ENCODE measurements at places on chromosomes 16 and 17.

GRCh38 chr16:4994719-4995434 is 36.7 kb downstream of the SEC14L5 start:
- no peak for DNase-seq

- no peak for DNase-seq
Observed at GRCh38 chr16:75382611-75383010, 50.7 kb downstream of the CFDP1 start.

DNA sequence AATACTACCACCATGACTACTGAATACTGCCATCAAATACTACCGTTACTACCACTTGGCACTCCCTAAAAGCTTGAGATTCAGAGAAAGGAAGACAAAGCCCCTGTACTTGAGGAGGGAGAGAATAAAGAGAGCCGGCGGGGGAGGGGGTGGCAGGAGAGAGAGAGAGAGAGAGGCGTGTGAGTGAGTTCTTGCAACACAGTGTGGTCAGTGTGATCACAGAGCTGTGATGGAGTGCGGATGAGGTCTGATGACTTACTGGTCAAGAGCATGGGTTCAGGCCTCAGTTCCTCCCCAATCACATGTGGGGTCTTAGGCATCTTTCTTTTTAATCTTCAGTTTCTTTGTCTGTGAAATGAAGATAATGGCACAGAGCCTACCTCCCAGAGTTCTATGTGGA is 19.2 kb downstream of the PRKCB start:
- DNase-seq: no peak

DNA sequence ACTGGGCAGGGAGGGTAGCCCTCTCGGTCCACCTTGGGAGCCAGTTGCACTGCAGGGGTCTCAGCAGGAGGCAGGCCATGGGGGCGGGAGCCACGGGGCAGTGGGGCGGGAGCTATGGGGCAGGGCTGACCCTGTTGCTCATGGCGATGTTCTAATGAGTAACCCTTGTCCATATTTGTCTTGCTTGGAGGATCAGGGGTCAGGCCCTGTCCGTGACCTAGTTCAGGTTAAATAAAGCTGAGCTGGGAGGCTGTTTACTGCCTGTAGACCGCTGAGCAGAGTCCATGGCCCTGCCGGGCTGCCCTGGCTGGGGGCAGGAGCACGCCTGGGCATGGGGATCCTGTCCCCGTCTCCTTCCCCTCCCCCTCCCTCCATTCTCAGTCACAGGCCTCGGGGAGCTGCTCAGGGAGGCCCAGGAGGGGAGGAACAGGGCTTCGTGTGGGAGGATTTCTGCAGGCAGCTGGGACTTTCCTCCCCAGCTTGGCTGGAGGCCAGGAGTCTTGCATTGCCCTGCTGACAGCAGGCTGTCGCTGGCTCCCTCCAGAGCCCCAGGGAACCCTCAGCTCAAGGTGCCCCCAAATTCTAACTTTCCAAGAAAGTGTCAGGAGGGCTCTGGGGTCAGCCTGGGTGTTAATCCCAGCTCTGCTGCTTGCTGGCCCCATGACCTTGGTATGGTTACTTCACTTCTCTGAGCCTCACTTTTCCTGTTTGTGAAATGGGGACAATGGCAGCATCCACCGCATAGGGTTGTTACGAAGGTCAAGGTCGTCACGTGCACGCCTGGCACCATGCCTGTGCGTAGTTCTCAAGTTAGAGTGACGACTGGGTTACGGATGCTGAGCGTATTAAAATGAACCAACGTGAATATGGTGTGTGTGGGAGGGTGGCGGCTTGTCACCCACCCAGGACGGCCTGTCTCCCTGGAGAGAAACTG is 6.1 kb upstream of the SERPINF2 start:
- peak; percentile 70 for DNase-seq

DNA sequence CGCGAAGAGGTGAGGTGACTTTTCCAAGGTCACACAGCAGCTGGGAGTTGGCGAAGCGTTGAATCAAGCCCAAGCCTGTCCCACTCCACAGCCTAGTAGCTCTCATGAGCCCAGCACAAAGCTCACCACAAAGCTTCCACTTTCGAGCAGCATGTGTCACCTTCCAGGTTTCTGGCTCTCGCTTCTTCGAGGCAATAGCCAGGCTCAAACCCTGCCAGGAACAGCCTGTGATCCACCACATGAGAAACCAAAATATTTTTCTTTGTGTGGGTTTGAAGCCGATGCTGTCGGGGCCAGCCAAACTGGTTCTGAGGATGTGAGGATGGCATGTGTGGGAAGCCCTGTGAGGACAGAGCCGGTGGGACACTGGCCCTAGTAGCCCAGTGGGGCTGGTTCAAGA is 68.1 kb downstream of the COG7 start:
- DNase-seq: no peak

- no peak for DNase-seq
Observed at GRCh38 chr16:17468611-17469010, 2.1 kb downstream of the XYLT1 start.

- DNase-seq: no peak
Observed at GRCh38 chr17:2957631-2958286, 105.6 kb downstream of the OR1D5 start.

DNA sequence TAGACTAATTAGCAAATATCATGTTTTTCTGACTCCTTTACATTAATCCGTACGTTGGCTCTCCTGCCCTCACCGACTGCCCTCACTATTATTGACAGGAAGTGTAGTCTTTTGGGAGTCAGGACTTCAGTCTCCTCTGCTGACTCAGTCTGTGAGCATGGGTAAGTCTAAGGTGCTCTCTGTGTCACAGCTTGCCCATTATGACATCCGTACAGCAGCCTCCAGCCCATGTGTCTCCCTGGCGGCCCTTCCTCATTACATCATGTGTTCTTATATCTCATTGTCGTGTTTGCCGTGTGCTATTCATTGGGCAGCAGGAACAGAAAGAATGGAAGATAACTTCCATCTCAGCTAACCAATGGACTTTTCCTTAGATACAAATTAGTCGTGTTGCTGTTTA is 77.5 kb downstream of the MRTFB start:
- DNase-seq: no peak

- DNase-seq: no peak
Observed at GRCh38 chr16:11066261-11066870, 122.0 kb downstream of the CLEC16A start.

DNA sequence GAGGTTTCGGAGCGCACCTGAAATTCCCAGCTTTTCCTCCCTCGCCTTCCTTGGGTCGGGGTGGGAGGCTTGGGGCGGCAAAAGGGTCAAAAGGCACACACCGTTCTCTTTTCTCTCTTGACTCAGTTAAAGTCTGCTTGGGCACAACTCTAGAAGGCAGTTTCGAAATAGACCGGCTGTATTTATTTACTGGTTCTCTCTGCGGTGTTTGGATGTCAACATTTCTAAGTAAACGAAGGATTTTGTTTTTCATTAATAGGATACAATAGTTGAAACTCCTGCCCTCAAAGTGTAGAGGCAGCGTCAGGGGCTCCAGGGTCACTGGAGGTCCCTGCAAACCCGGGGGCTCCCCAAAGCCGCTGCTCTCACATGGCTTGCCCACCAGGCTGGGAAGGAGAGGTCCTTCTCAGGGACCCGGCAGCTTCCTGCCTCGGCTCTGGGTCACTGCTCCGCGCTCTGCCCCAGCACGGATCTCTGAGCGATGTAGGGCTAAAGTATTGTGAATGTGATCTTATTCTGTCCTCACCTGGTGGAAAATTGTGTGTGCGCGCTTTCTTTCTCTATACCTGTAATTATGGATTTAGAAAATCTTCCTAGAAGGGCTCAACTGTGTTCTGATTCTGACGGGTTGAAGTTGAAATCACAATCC is 952 bp downstream of the BMERB1 start:
- DNase-seq: peak; percentile 63

DNA sequence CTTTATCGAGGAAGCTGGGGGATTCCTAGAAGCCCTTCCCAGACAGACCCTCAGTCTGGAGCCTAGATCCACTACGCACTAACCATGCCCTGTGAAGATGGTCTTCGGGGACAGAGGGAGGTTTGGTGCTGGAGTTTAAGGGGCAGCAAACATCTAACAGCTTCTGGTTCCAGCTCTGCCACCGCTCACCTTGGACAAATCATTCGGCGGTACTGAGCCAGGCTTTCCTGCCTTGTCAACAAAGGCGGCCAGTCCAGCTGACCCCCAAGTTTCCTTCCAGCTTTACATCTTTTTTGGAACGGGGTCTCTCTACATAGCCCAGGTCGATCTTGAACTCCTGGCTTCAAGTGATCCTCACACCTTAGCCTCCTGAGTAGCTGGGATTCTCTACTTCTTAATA is 369 bp upstream of the GJD3 start:
- no peak for DNase-seq

GRCh38 chr16:78900044-78900811 is 700.3 kb downstream of the MAF start:
- DNase-seq: no peak

GRCh38 chr16:30858829-30859423 is 35.0 kb downstream of the BCL7C start:
- DNase-seq: no peak

DNA sequence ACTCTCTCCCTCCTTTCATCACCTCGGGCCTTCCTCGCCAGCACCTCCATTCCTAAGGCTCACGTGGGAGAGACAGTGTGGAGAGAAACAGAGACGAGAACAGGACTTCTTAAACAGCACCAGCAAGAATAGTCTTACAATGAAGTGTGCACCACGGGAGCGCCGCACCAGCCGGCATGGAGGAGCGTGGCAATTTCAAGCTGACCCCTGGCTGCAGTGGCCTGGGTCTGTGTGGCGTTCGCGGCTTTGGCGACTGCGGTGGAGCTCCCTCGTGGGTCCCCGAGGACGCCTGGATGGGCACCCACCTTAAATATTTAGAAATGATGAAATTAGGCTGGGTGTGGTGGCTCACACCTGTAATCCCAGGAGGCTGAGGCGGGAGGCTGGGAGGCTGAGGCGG is 20.5 kb upstream of the MED9 start:
- DNase-seq: no peak

GRCh38 chr16:86051368-86052114 is 152.6 kb downstream of the IRF8 start:
- no peak for DNase-seq

DNA sequence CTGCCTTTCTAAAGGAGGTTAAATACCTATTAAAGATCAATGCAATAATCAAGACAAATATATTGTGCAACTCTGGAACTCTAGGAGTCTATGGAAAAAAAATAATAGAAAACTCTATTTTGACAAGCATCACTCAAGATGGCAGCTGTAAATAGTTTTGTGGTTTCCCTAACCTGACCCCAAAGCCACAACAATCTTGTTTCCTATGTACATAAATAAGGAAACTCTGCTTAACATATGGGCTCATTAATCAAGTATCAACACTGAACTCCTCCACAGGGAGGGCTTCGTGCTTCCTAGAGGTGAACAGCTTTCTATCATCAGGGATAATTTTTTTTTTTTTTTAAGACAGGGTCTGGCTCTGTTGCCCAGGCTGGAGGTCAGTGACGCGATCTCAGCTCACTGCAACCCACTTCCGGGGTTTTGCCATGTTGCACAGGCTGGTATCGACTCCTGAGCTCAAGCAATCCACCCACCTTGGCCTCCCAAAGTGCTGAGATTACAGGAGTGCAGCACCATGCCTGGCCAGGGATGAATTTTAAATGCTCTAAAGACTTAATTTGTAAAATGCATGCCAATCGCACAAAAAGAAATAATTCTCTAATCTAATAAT is 42.5 kb downstream of the ARHGAP17 start:
- peak; percentile 73 for DNase-seq

- no peak for DNase-seq
Observed at GRCh38 chr17:79049821-79050220, 24.8 kb upstream of the ENGASE start.

- DNase-seq: no peak
Observed at GRCh38 chr17:69325518-69326376, 1.2 kb downstream of the ABCA5 start.

DNA sequence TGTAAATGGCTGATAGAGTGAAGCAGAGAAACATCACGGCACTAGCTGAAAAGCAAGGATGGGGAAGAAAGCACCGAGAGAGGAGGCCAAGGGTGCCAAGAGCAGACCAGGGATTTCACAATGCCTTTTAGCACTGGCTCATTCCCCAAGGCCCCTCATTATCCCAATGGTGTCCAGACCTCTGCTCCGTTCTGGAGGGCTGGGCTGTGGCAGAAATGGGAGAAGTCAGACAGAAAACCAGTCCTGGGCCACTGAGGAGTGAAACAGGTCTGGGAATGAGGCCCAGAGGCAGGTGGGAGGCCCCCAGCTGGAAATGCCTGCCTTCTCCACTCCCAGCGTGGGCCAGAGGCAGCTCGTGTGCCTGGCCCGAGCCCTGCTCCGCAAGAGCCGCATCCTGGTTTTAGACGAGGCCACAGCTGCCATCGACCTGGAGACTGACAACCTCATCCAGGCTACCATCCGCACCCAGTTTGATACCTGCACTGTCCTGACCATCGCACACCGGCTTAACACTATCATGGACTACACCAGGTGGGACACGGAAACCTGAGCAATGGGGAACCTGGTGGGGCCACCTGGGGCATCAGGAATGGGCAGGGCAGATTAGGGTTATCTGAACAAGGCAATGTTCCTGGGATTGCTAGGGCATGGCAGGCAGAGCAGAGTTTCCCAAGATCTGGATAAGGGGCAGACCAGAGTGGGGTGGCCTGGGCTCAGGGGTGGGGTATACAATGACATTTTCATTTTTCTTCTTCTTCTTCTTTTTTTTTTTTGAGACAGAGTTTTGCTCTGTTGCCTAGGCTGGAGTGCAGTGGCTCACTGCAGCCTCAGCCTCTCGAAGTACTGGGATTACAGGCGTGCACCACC is 20.3 kb downstream of the ANKRD40 start:
- DNase-seq: no peak

- DNase-seq: no peak
Observed at GRCh38 chr16:70359552-70359951, 12.8 kb downstream of the DDX19A start.

DNA sequence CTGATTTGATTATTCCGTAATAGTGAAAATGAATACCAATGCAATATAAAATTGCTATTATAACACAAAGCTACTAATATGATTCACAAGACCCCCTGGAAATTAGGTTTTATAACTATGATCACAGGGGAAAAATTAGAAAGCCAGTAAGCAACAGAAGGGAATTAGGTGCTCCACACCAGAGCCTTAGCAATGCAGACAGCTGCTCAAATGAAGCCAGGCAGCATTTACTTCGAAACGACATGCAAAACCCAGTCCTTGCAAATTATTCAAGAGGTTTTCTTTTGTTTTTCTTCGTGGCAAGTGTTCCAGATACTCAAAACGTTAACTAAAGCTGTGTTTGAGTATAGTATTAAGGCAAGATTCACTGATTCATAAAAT is 47.9 kb downstream of the TOX3 start:
- no peak for DNase-seq

GRCh38 chr16:75109732-75110243 is 6.8 kb downstream of the LDHD start:
- no peak for DNase-seq

GRCh38 chr17:19769946-19770652 is 22.0 kb upstream of the ALDH3A1 start:
- peak; percentile 50 for DNase-seq

DNA sequence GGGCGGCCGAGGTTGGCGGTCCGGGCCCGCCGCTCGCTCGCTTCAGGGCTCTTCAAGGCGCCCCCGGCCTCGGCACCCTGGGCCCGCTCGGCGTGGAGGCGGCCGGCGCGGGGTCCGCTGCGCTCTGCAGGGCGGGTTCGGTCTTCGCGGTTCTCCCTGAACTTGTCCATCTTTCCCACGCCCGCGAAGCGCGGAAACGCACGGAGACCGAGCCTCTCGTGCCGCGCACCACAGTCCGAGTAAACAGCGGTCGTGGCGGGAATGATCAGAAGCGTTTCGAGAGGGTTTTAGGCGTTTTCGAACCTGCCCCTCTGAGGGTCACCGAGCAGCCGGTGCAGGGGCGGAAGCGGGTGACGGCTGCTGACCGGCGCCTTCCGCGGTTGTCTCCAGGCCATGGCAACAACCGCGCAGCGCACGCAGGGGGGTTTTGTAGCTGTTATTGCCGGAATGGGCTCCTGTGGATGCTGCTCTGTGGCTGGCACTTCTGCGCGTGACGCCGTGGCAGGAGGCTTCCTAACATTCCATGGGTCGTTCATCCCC is 414 bp downstream of the NARF start:
- no peak for DNase-seq
